ENCODE measurements at places on chromosomes 5 and 9. TPM values are rescaled to one million over a fixed set of nuclear protein-coding genes. Genes with fewer than 3 reads are reported as not detected.

BAAT gene
- polyA plus RNA-seq = 0.07 TPM

DNA sequence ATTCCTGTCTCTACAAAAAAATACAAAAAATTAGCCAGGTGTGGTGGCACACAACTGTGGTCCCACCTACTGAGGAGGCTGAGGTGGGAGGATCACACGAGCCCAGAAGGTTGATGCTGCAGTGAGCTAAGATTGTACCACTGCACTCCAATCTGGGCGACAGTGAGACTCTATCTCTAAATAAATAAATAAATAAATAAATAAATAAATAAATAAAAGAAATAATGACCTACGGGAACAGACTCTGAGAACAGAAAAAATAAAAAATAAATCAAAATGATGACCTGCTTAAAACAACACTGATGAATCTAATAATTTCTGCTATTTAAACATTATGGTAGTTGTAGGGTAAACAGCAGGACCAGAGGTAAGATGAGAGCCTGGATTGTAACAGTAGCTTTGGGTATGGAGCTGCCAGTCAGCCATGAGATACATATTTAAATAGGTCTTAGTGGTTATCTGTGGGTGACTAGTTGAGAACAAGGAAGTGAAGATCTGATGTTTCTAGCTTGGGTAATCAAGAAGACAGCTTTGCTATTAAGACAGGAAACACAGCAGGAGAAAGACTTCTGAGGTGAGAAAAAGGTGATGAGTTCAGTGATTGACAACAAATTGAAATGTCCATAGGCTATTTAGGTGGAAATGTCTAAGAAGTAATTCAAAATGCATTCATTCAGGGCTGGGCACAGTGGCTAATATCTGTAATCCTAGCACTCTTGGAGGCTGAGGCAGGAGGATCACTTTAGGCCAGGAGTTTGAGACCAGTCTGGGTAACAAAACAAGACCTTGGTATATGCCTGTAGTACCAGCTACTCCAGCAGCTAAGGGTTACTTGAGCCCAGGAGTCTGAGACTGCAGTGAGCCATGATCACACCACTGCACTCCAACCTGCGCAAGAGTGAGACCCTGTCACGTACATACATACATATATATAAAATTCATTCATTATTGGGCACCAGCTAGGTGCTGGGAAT lies 11.0 kb downstream of the RNF145 start:
- no peak for DNase-seq

GRCh38 chr5:116674881-116675625 lies 100.4 kb upstream of the SEMA6A start:
- no peak for DNase-seq

DNA sequence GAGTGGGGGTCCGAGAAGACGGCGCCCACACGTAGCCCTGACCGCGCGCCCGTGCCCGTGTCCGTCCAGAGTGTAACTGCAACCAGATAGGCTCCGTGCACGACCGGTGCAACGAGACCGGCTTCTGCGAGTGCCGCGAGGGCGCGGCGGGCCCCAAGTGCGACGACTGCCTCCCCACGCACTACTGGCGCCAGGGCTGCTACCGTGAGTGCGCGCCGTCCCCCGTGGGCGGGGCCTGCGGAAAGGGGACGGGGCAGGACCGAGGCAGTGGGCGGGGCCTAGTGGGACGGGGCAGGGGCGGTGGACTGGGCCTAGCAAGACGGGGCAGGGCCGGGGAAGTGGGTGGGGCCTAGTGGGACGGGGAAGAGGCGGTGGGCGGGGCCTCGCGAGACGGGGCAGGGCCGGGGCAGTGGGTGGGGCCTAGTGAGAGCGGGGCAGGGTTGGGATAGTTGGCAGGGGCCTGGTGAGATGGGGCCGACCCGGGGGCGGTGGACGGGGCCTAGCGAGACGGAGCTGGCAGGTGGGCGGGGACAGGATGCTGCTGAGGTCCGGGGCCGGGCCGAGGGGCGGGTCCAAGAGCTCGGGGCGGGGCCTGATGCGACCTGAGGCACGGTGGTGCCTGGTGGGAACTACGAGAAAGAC lies 79.1 kb downstream of the NTNG2 start:
- DNase-seq = peak; percentile 61

DNA sequence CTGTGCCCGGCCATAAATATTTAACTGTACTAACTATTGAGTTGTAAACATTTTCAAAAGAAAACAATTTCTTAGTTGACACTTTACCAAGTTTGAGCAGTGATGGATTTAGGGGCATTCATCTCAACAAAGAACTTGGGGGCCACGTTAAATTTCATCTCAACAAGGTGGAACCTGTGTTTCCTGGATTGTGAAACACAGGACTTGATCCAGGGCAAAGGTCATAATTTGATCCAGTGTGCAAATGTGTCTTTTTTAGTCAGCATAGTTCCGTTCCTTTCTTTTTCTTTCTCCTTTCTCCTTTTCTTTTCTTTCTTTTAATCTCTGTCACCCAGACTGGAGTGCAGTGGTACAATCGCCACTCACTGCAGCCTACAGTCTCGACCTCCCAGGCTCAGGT lies 3.1 kb downstream of the GFRA3 start:
- DNase-seq = no peak

DNA sequence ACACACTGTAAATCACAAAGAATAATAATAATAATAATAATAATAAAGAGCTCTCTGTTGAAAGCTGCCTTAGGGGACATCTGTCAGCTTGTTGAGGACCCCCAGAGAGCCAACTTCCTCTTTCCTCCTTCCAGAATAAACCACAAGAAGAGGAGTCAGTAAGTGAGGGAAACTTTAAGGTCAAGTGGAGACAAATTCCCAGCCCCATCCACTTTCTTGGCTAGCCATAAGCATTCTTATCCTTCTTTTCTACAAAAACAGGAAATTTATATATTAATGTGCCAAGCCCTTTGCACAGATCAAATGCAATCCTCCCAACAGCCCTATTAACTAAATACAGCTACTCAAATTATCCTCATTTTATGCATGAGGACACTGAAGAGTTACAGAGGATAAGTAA lies 9.4 kb upstream of the C5orf58 start:
- no peak for DNase-seq

UNC5A gene
- 0.10 TPM for polyA plus RNA-seq

- no peak for DNase-seq
These were observed 61.4 kb upstream of the ADRA1B start for GRCh38 chr5:159854916-159855315.

CCDC192 gene
- polyA plus RNA-seq = 0.73 TPM

INSL4 gene
- polyA plus RNA-seq = not detected

GRCh38 chr9:134988706-134989105 lies 71.0 kb upstream of the FCN1 start:
- DNase-seq = no peak

GLRA1 gene
- not detected for polyA plus RNA-seq

N4BP3 gene
- polyA plus RNA-seq = 5.1 TPM

CDH9 gene
- 61.8 TPM for polyA plus RNA-seq

CARTPT gene
- polyA plus RNA-seq = not detected

DNA sequence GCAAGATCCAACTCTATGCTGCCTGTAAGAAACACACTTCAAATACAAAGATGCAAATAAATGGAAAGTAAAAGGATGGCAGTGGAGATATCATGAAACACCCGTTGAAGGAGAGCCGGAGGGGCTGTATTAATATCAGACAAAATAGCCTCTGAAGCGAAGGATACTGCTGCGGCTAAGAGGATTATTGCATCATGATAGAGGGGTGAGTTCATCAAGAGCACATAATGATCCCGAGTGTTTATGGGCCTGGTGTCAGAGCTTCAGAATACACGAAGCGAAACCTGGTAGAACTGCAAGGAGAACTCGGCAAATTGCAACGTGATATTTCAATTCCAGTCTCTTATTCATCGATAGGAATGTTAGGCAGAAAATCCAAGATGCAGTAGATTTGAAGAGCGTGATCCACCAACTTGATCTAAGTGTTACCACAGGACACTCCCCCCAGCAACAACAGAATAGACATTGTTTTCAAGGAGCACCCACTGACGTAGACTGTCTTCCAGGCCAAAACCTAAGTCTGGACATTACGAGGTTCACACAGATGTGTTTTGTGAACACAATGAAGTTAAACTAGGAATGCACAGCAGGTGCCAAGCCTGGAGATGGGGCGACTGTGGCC lies 27.7 kb upstream of the QSOX2 start:
- no peak for DNase-seq

Measured in left renal pelvis (tissue), 4 donors.